Stimulated activated CD4-positive, alpha-beta T cell treated with anti-CD3 and anti-CD28 coated beads, Interleukin-12 subunit alpha, Interleukin-12 subunit beta, amount 100 ng/mL, for 48 hours (primary cell): ENCODE measurements at places on chromosomes 16 and 17.

DNA sequence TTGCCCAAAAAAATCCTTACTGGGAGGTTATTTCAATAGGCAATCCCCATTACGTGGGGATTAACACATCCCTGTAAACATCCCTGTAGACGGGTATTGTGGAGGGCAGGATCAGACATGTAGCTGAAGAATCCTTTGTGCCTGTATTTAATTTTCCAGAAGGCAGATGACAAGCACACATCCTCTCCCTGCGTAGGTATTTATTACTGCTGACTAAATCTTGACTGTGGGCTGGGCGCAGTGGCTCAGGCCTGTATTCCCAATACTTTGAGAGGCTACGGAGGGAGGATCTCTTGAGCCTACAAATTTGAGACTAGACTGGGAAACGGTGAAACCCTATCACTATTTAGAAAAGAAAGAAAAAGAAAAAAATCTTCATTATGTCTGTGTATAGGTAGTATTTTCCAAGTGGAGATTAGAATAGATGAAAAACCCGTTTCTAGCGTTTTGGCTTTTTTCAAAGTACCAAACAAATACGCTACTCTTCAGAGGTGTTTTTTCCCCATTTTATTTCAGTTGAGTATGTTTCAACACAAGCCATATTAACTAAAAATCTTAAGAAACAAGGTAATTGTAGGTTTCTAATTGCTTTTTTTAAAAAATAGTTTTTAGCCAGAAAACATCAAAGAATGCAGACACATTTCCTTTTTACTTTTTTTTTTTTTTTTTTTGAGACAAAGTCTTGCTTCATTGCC, 1.5 kb upstream of the MARF1 start:
- no peak for DNase-seq

DNA sequence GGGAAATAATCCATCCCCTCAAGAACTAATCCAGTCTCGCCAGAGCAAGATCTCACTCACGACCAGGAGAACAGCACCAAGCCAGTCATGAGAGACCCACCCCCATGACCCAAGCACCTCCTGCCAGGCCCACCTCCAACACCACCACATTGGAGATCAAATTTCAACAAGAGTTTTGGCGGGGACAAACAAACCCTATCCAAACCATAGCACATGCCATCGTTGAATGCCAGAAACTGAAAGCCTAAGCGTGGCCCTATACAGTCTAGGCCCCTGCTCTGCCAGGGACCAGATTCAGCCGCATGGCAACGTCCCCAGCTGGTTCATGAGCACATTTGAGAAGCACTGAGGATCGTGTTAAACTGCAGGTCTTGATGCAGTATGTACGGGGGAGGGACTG, 57.3 kb downstream of the AXIN2 start:
- DNase-seq = no peak

- DNase-seq = no peak
Observed at GRCh38 chr17:37309051-37309450, 66.7 kb upstream of the C17orf78 start.

DNA sequence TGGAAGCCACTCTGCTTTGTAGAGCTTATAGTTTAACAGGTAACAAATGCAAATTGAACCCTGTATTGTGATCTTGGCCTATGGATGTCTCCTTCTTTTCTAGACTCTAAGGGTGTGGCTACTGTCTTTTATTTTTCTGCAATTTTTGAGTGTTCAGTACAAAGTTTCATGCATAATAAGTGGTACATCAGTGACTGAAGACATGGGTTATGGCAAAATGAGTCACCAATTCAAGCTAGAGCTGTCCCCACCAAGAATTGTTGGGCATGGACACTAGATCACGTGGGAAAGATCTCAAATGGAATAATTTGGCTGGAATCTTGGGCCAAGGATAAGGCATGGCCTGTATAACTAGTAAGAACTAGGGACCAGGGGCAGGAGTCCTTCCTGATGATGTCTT, 228.4 kb upstream of the N4BP1 start:
- no peak for DNase-seq

DNA sequence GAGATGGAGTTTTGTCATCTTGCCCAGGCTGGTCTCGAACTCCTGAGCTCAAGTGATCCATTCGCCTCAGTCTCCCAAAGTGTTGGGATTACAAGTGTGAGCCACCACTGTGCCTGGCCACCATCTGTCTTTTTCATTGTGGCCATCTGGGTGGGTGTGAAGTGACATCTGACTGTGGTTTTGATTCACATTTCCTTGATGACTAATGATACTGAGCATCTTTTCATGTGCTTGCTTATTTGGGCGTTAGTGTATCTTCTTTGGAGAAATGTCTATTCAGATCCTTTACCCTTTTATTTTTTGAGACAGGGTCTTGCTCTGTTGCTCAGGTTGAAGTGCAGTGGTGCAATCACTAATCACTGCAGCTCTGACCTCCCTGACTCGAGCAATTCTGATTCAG, 53.9 kb upstream of the ERN1 start:
- no peak for DNase-seq

- no peak for DNase-seq
Observed at GRCh38 chr17:76077584-76078110, 1.3 kb upstream of the ZACN start.

GRCh38 chr17:7838090-7839075, 4.4 kb downstream of the KDM6B start:
- DNase-seq = no peak

DNA sequence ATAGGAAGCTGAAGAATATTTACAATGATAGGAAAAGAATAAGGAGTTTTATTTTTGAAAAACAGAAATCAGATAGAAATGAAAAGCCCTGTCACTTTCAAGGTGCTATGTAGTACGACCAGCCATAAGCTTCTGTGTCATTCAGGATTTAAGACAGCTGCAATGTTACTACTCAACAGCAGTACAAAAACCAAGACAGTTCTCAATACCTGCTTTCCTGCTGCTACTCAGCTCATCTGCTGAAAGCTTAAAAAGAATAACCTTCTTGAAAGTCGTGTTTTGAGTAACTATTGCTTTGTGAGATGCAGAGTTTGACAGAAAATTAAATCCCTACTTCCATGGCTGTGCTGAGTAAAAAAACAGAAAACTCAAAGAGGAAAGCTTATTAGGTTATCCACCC, 8.7 kb downstream of the GRB2 start:
- DNase-seq = no peak

GRCh38 chr17:3917391-3917931, 1.2 kb upstream of the P2RX1 start:
- no peak for DNase-seq

GRCh38 chr16:86610779-86611524, 32.6 kb downstream of the FOXL1 start:
- no peak for DNase-seq

- no peak for DNase-seq
Observed at GRCh38 chr17:43020030-43020621, 2.1 kb downstream of the VAT1 start.

DNA sequence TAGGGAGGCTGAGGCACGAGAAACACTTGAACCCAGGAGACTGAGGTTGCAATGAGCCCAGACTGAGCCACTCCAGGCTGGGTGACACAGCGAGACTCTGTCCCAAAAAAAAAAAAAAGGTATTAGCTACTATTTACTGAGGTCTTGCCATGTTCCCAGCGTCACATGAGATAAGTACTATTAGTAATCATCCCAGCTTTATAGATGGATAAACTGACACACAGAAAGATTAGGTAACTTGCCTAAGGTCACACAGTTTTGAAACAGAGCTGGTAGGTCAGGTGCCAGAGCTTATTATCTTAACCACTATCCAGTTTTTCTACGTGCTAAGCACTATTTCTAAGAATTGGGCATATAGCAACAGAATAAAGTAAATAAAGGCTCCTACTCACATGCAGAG, 51.6 kb downstream of the TEX14 start:
- no peak for DNase-seq
